ENCODE measurements at places on chromosomes 5 and 9. TPM values are rescaled to one million over a fixed set of nuclear protein-coding genes. Genes with fewer than 3 reads are reported as not detected.
A peak's percentile ranks its signal among the peaks of the same experiment; 100 is the strongest.

DNA sequence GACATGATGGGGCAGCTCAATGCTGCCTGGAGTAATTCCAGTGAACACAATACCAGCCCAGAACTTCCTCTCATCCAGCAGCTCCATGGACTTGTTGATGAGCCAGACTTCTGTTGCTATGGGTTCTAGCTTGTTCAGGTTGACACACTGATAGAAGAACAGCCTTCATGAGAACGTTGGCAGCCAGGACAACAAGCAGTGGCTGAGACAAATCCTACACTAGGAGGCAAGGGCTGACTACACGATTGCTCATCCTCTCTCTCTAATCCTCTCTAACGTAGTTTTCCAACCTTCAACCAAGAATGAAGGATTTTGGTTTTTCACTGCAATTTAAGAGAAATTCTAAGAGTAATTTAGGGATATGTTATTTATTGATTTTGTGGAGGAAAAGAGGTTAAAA is 67.8 kb downstream of the NIPSNAP3B start:
- H3K4me1 ChIP-seq: peaks cover 14% of the 10 kb centered on the region
- no peak overlapping the region for H3K27ac ChIP-seq
- DNase-seq: no peak
- H3K36me3 ChIP-seq: no peaks in the 10 kb centered on the region

DNA sequence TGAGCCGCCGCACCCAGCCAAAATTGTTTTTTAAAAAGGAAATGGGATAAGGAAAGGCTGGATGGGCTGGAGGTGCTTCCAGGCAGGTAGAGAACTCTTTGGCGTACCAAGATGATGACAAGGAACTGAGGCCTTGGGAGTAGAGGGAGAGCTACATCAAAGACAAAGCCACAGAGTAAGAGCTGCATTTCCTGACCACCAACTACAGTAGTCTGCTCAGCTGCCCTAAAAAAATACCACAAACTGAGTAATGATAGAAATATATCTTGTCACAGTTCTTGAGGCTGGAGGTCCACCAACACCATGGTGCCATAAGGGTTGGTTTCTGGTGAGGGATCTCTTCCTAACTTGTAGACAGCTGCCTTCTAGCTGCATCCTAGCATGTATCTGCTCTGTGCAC is 8.2 kb downstream of the OR1K1 start:
- H3K36me3 ChIP-seq: peaks cover 5% of the 10 kb centered on the region
- no peak overlapping the region for H3K27ac ChIP-seq
- H3K4me3 ChIP-seq: no peak overlapping the region

- no peaks in the 10 kb centered on the region for H3K36me3 ChIP-seq
- H3K4me3 ChIP-seq: no peak overlapping the region
- H3K27ac ChIP-seq: no peak overlapping the region
- DNase-seq: no peak
- H3K27me3 ChIP-seq: no peaks in the 10 kb centered on the region
Measured at GRCh38 chr5:147339313-147339712, 104.5 kb downstream of the STK32A start.

DNA sequence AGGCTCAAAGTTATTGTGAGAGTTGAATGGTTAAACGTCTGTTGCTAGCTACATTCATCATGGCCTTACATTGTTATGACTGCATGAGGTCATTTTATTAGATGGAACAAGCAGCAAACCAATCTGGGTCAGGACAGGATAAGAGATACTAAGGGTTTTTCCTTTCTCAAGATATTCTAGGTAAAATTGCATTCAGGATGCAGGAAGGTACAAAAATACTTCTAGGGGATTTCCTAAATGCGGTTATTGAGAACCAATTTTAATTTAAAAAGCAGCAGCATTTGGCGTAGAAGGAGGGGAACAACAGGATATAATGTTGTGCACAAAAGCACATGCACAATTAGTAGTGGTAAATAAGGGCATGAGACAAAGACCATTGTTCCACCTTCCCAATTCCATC is 39.2 kb upstream of the LURAP1L start:
- H3K4me3 ChIP-seq: no peak overlapping the region
- no peak overlapping the region for H3K27ac ChIP-seq
- no peaks in the 10 kb centered on the region for H3K27me3 ChIP-seq
- H3K36me3 ChIP-seq: no peaks in the 10 kb centered on the region
- no peak for DNase-seq

GRCh38 chr9:122115176-122116035 is 22.3 kb upstream of the TTLL11 start:
- H3K27me3 ChIP-seq: peaks cover 2% of the 10 kb centered on the region
- H3K36me3 ChIP-seq: no peaks in the 10 kb centered on the region
- no peak overlapping the region for H3K27ac ChIP-seq
- H3K4me1 ChIP-seq: no peaks in the 10 kb centered on the region
- no peak overlapping the region for H3K4me3 ChIP-seq
- no peak for DNase-seq

DNA sequence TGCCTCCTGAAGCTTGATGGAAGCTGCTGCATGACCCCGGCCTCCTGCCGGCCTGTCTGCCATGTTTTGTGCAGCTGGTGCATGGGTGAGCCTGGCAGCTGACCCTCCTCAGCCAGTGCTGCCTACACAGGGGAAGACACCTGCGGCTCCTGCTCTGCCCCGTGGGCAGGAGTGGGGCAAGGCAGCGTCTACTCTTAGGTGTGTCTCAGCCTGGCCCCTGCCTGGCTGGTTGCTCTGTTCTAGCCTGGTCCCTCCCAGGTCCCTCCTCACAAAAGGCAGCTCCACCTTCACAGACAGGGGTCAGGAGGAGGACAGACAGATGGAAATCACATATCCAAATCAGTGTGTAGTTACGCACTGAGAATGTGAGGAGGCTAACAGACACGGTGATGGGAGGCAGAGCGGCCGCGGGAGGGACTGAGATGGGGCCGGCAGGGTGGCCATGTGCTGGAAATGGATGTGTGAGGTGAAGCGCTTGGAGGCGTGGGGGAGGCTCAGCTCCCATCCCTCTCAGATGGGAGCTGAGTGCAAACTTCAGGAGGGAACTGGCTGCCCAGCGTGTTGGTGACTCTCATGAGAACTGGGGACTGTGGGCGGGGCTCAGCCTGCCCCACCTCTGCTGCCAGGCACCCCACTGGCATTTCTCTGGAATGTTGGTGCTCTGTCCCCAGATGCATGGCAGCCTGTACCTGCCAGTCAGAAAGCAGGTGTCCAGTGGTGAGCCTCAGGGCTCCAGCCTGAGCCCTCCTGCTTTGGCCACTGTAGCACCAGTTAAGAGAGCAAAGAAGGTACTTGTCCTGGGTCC is 43.4 kb downstream of the PPARGC1B start:
- H3K27ac ChIP-seq: no peak overlapping the region
- H3K36me3 ChIP-seq: peaks cover 11% of the 10 kb centered on the region
- H3K4me1 ChIP-seq: peaks cover 5% of the 10 kb centered on the region
- no peaks in the 10 kb centered on the region for H3K27me3 ChIP-seq
- no peak for DNase-seq
- H3K4me3 ChIP-seq: no peak overlapping the region

GRCh38 chr5:77852514-77853352 is 76.6 kb upstream of the TBCA start:
- peaks cover 19% of the 10 kb centered on the region for H3K4me1 ChIP-seq
- H3K4me3 ChIP-seq: peak overlapping the region; percentile 49
- no peaks in the 10 kb centered on the region for H3K36me3 ChIP-seq
- H3K27ac ChIP-seq: no peak overlapping the region
- DNase-seq: no peak

- H3K4me3 ChIP-seq: no peak overlapping the region
- H3K4me1 ChIP-seq: no peaks in the 10 kb centered on the region
- H3K27me3 ChIP-seq: no peaks in the 10 kb centered on the region
- H3K36me3 ChIP-seq: peaks cover 3% of the 10 kb centered on the region
- DNase-seq: no peak
Measured at GRCh38 chr9:130791303-130791894, 43.7 kb upstream of the ABL1 start.

- peaks cover 6% of the 10 kb centered on the region for H3K4me1 ChIP-seq
- DNase-seq: no peak
- H3K36me3 ChIP-seq: no peaks in the 10 kb centered on the region
- H3K27me3 ChIP-seq: no peaks in the 10 kb centered on the region
- H3K27ac ChIP-seq: no peak overlapping the region
Measured at GRCh38 chr5:176889321-176890280, 9.5 kb downstream of the HK3 start.

- H3K4me3 ChIP-seq: no peak overlapping the region
- H3K4me1 ChIP-seq: no peaks in the 10 kb centered on the region
- peaks cover 13% of the 10 kb centered on the region for H3K27me3 ChIP-seq
- DNase-seq: no peak
- H3K36me3 ChIP-seq: no peaks in the 10 kb centered on the region
Measured at GRCh38 chr5:115568668-115569067, 24.1 kb upstream of the FEM1C start.

DNA sequence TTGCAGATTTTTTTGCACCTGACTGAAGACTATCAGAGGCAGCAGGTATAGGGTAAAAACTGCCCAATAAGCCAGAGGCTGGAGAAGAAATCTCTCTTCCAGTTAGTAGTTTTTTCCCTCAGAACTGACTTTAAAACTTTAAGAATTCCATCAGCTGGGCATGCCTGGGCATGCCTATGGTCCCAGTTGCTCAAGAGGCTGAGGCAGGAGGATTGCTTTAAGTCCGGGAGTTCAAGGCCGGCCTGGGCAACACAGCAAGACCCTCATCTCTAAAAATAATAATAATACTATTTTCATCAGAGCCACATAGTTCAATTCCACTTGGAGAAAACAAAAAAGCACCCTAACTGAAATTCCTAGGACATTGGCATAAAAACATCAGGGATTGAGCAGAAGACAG is 30.3 kb downstream of the SUSD1 start:
- no peaks in the 10 kb centered on the region for H3K4me1 ChIP-seq
- H3K27ac ChIP-seq: no peak overlapping the region
- no peaks in the 10 kb centered on the region for H3K27me3 ChIP-seq
- peaks cover 29% of the 10 kb centered on the region for H3K36me3 ChIP-seq

DNA sequence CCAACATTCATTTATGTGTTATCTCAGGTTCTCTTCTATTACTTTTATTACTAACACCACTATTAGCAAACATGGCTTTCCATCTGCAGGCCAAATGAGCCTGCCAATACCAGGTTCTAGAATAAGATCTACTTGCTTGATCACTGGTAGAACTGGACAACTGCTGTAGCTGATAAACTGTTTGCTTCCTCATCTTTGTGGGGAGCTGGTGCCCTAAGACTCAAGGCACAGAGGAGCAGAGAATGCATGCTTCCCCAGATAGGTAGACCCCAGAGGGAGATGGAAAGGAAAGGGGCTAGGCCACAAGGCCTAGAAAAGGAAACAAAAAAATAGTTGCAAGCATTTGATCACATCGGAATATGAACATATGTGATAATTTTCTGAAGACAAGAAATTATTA is 30.7 kb upstream of the AUH start:
- H3K36me3 ChIP-seq: peaks cover 9% of the 10 kb centered on the region
- no peak overlapping the region for H3K4me3 ChIP-seq
- no peak overlapping the region for H3K27ac ChIP-seq
- no peaks in the 10 kb centered on the region for H3K27me3 ChIP-seq

DNA sequence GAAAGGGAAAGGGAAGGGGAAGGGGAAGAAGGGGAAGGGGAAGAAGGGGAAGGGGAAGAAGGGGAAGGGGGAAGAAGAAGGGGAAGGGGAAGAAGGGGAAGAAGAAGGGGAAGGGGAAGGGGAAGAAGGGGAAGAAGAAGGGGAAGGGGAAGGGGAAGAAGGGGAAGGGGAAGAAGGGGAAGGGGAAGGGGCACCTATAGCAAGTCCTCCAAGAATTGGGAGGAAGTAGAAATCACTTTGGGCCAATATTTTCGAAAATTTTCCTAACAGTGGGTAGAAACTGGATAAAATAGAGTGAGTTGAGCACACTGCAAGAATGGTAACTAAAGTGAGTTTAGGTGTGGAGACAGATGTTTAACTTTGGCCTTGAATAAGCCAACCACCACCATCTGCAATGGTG is 915.3 kb downstream of the DNAH5 start:
- H3K27ac ChIP-seq: no peak overlapping the region
- no peaks in the 10 kb centered on the region for H3K36me3 ChIP-seq
- no peaks in the 10 kb centered on the region for H3K4me1 ChIP-seq
- H3K27me3 ChIP-seq: no peaks in the 10 kb centered on the region
- no peak for DNase-seq

- no peaks in the 10 kb centered on the region for H3K4me1 ChIP-seq
- no peaks in the 10 kb centered on the region for H3K27me3 ChIP-seq
- no peaks in the 10 kb centered on the region for H3K36me3 ChIP-seq
- H3K4me3 ChIP-seq: no peak overlapping the region
- no peak overlapping the region for H3K27ac ChIP-seq
Measured at GRCh38 chr9:121997791-121998190, 95.3 kb downstream of the TTLL11 start.

DNA sequence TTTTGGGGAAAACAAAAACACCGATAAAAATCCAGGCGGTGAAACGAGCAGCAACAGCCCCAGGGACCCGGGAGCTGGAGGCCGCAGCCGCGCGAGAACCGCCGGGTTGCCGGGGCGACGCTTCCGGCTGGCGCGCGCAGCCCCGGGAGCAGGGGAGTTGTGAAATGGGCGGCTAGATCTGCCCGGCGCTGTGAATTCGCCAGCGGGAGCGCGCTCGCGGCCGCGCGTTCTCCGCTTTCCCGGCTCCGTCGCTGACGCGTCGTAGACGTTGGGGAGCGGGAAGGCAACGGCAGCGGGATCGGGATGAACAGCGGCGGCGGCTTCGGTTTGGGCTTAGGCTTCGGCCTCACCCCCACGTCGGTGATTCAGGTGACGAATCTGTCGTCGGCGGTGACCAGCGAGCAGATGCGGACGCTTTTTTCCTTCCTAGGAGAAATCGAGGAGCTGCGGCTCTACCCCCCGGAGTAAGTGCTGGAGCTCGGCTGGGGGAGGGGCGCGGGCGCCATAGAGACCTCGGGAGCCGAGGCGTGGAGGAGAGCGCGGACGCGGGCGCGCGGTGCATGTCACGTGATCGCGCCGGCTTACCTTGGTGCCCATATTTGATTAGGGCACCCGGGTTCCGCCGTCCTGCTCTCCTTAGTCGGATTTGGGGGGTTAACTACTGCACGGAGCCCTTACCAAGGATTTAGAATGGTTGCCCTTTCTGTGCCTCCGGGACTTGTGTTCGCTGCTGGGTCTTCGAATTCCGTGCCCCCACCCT is at the start of gene SREK1:
Gene SREK1, plus strand, starts transcription at position 227 of the 760 bp plus-strand sequence. Its CDS starts 77 bp downstream, at position 304.
- peaks cover 19% of the 10 kb centered on the region for H3K36me3 ChIP-seq
- H3K4me1 ChIP-seq: peaks cover 31% of the 10 kb centered on the region
- no peaks in the 10 kb centered on the region for H3K27me3 ChIP-seq
- DNase-seq: peak; percentile 88
- peak within 1 kb of the TSS; percentile 97 for H3K4me3 ChIP-seq

DNA sequence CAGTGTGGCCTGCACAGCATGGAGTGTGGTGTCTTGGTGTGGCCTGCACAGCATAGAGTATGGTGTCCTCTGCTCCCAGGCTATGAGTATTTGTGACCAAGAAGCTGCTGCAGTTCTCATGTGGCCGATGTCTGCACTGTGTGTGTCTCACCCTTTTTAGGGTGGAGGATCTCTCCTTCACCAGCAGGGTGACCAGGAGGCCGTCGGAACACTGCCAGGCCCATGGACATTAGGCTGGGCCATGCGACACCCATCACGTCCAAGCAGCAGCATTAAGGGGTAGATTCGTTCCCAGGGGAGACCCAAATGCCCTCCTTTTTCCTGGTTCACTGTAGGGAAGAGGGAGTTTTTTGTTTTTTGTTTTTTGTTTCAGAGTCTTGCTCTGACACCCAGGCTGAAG is 115.3 kb upstream of the SPIN1 start:
- DNase-seq: no peak
- H3K4me3 ChIP-seq: no peak overlapping the region
- H3K36me3 ChIP-seq: no peaks in the 10 kb centered on the region
- H3K27ac ChIP-seq: no peak overlapping the region
- no peaks in the 10 kb centered on the region for H3K4me1 ChIP-seq
- peaks cover 7% of the 10 kb centered on the region for H3K27me3 ChIP-seq

The TNC gene
- 0.03 TPM for total RNA-seq

The SOHLH1 gene
- total RNA-seq: not detected

The ADAMTSL2 gene
- not detected for total RNA-seq

The GABRA1 gene
- not detected for total RNA-seq

The CDO1 gene
- total RNA-seq: 0.50 TPM

The CPLANE1 gene
- total RNA-seq: 5.8 TPM

The DBH gene
- not detected for total RNA-seq

The CKS2 gene
- 175 TPM for total RNA-seq

The PCDHA1 gene
- not detected for total RNA-seq

The FIBCD1 gene
- total RNA-seq: not detected

The TAF11L3 gene
- total RNA-seq: not detected

Measured in activated CD4-positive, alpha-beta memory T cell treated with anti-CD3 and anti-CD28 coated beads, Interleukin-2, amount 10 ng/mL, durations not matched to agents 7 days and 5 days (primary cell).